T47D (cell line): ENCODE measurements at places on chromosomes 4 and X.

GRCh38 chrX:387729-388128 lies 1.0 kb upstream of the PPP2R3B start:
- no peak for DNase-seq

- peak; percentile 47 for DNase-seq
Measured at GRCh38 chrX:119015407-119016237, 41.2 kb downstream of the LONRF3 start.

DNA sequence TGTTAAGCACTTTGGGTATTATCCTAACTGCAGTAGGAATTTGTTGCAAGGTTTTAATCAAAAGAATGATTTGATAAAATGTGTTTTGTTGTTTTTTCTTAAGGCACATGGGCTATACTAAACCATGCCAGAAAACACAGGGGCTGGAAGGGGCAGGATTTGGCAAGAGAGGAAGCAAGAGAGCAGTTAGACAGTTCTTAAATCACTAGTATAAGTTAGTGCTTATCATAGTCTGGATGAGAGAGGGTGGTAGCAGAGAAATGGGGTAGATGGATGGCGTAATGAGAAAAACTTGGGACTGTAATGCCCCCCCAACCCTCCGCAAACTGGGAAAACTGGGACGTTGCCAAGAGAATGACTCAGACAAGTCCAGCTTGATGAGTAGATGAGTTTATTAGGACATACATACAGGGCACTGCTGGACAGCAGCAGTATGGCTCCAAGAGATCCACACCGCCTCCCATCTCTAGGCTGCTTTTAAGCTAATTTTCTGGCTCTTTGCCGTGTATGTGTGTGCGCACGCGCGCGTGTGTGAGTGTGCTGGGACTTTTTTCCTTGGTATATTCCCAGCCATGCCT lies 151.5 kb downstream of the PDLIM5 start:
- DNase-seq = no peak

DNA sequence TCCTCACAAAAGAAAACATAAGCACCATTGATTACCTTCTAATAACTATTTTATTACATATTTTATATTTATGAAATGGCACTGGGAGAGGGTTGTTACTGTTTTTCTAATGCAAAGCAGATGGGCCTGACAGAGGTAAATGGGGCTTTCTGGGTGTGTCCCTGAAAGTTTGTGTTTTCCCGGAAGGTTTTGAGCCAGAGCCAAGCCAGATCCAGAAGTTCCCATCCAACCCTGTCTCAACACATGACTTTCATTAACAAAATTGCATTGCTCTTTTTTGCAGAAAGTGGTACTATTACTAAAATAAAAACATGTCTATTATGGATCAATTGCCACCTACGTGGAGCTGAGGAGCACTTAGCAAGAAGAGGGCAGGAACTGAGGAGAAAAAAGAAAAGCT lies 181.3 kb downstream of the RAB28 start:
- DNase-seq = no peak
